Aortic smooth muscle cell (primary cell): ENCODE measurements at places on chromosomes 12 and 14. TPM values are rescaled to one million over a fixed set of nuclear protein-coding genes. Genes with fewer than 3 reads are reported as not detected.

Gene IFI27L1
- total RNA-seq, result 18.5 and 31.4 TPM in 2 replicates

Gene DCN
- total RNA-seq, result 129 and 306 TPM in 2 replicates

Gene TUBA1C
- total RNA-seq, result 277 and 325 TPM in 2 replicates

Gene C14orf132
- total RNA-seq, result 8.2 and 14.4 TPM in 2 replicates

Gene MYF5
- total RNA-seq, result not detected in 2 replicates

Gene LTBR
- total RNA-seq, result 42.1 and 47.6 TPM in 2 replicates

Gene STXBP6
- 0.13 TPM in 1 of 2 replicates, not detected in the other for total RNA-seq

Gene KCNMB4
- total RNA-seq, result 0.26 and 0.56 TPM in 2 replicates

Gene ADAM21
- 0.50 and 1.2 TPM in 2 replicates for total RNA-seq

Gene SERPINA5
- total RNA-seq, result not detected in 2 replicates

Gene SOAT2
- total RNA-seq, result 0.19 and 0.26 TPM in 2 replicates

Gene ASIC1
- total RNA-seq, result 1.3 and 1.4 TPM in 2 replicates

Gene BCL11B
- under 0.01 TPM in 1 of 2 replicates, not detected in the other for total RNA-seq

Gene PLA2G1B
- total RNA-seq, result 0.25 TPM in 1 of 2 replicates, not detected in the other

Gene TEAD4
- 7.0 and 7.6 TPM in 2 replicates for total RNA-seq

Gene TMPRSS12
- not detected in 2 replicates for total RNA-seq

Gene CNOT2
- total RNA-seq, result 120 and 141 TPM in 2 replicates

Gene SERPINA3
- total RNA-seq, result 0.81 and 1.6 TPM in 2 replicates

Gene LMNTD1
- total RNA-seq, result 0.26 TPM in 1 of 2 replicates, not detected in the other

Gene C3AR1
- 0.19 and 0.40 TPM in 2 replicates for total RNA-seq

Gene POTEG
- not detected in 2 replicates for total RNA-seq

Gene DTX1
- not detected in 2 replicates for total RNA-seq

Gene GPR65
- 0.12 and 0.26 TPM in 2 replicates for total RNA-seq

Gene TMEM121
- 8.3 and 11.8 TPM in 2 replicates for total RNA-seq

Gene OASL
- 0.13 and 0.19 TPM in 2 replicates for total RNA-seq

Gene PTPRR
- 0.53 and 1.5 TPM in 2 replicates for total RNA-seq

Gene ABCB9
- 9.2 and 10.3 TPM in 2 replicates for total RNA-seq

Gene MMP19
- 6.7 and 11.0 TPM in 2 replicates for total RNA-seq

Gene DAO
- not detected in 2 replicates for total RNA-seq

Gene KCNC2
- total RNA-seq, result not detected in 2 replicates

Gene TC2N
- 0.40 and 0.93 TPM in 2 replicates for total RNA-seq

Gene CELA1
- total RNA-seq, result not detected in 2 replicates

Gene MYH7
- not detected in 2 replicates for total RNA-seq

Gene SLCO1B1
- not detected in 2 replicates for total RNA-seq

Gene TMEM132C
- total RNA-seq, result not detected in 2 replicates

Gene TAS2R9
- total RNA-seq, result 0.19 TPM in 1 of 2 replicates, not detected in the other

Gene ACRBP
- total RNA-seq, result 0.13 and 0.25 TPM in 2 replicates

Gene OTOGL
- total RNA-seq, result 0.62 and 1.6 TPM in 2 replicates

Gene ANKS1B
- total RNA-seq, result 3.0 and 3.7 TPM in 2 replicates

Gene HAL
- total RNA-seq, result 0.13 and 0.19 TPM in 2 replicates

Gene KRT81
- total RNA-seq, result not detected in 2 replicates

Gene CCDC38
- total RNA-seq, result under 0.01 TPM in 2 replicates

Gene CHD8
- 47.7 and 51.1 TPM in 2 replicates for total RNA-seq

Gene GUCY2C
- under 0.01 TPM in 1 of 2 replicates, not detected in the other for total RNA-seq

Gene HHIPL1
- 5.7 and 6.7 TPM in 2 replicates for total RNA-seq

Gene DTX3
- total RNA-seq, result 13.2 and 15.7 TPM in 2 replicates

Gene OVCH1
- total RNA-seq, result 0.12 and 0.26 TPM in 2 replicates

Gene NTF3
- total RNA-seq, result 4.4 and 11.1 TPM in 2 replicates

Gene C2CD5
- total RNA-seq, result 16.4 and 20.1 TPM in 2 replicates
